Daoy (cell line): ENCODE measurements at places on chromosomes 6 and 20. TPM values are rescaled to one million over a fixed set of nuclear protein-coding genes. Genes with fewer than 3 reads are reported as not detected.

DNA sequence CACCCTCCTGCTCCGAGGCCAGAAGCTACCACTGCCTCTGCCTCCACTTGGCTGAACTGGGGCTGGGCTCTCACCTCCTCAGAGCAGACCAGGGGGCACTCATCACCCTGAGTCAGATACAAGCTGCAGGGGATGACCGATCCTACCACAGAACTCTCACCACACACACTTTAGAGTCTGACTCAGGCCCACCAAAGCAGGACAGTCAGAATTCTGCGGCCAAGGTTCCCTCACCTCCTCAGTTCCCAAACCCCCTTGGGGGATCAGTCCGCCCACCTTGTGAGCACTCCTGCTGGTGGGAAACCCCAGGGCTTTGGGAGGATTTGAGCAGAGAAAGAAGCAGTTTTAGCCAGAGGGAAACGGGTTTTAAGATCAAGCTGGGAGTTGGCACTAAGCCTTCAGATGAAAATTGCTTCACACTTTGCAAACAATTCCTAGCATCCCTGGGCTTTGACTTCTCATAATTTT, 587.8 kb upstream of the JAG1 start:
- DNase-seq, result peak; percentile 98

- peak; percentile 84 for DNase-seq
Observed at GRCh38 chr6:2725999-2726567, 24.6 kb downstream of the MYLK4 start.

GRCh38 chr6:71879016-71879415, 7.3 kb upstream of the RIMS1 start:
- no peak for DNase-seq

GRCh38 chr20:60648556-60648955, 603.5 kb upstream of the CDH4 start:
- DNase-seq, result no peak

GRCh38 chr6:227812-228338, 64.4 kb upstream of the DUSP22 start:
- no peak for DNase-seq

- DNase-seq, result no peak
Observed at GRCh38 chr6:91720324-91720723, 1133.5 kb upstream of the MAP3K7 start.

DNA sequence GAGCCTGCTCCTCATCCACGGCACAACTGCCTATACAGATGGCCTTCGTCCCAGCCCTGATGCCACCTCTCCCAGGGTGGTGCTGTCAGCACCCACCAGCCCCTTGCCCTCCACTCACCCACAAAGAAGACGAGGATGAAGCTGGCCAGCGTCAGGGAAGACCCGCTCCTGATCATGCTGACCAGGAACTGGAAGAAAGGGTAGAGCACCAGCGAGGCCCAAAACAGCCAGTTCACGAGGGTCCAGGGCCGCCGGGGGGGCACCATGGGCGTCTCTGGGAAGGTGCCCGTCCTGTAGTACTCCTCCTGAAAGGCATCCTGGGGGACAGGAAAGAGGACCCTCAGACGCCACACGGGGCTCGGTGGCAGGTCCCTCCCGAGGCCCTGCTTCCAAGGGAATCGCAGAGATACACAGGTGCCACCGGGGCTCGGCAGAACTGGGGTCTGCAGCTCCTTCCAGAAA, 134.5 kb downstream of the AGPAT4 start:
- no peak for DNase-seq

GRCh38 chr20:56587307-56588041, 41.6 kb upstream of the TFAP2C start:
- DNase-seq, result no peak

GRCh38 chr6:1841136-1841535, 231.4 kb downstream of the FOXC1 start:
- DNase-seq, result no peak

GRCh38 chr20:50356962-50357782, 153.0 kb upstream of the PTPN1 start:
- no peak for DNase-seq

DNA sequence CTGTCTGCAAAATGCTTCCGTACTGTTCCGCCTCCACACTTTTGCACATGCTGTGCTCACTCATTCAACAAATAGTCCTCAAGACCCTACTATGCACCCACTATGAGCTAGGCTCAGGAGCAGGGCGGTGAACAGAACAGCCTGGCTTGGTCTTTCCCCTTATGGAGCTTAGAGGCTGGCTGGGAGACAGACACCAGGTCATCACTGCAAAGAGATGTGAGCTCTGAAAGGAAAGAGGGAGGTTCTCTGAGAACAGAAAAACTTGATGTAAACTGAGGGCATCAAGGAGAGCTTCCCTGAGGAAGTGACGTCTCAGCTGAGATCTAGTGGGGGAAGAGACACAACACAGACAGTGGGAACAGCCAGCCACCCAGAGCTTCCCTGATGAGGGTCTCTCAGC, 31.0 kb upstream of the TGM2 start:
- no peak for DNase-seq

GRCh38 chr6:93968126-93968525, 548.8 kb upstream of the EPHA7 start:
- no peak for DNase-seq

DNA sequence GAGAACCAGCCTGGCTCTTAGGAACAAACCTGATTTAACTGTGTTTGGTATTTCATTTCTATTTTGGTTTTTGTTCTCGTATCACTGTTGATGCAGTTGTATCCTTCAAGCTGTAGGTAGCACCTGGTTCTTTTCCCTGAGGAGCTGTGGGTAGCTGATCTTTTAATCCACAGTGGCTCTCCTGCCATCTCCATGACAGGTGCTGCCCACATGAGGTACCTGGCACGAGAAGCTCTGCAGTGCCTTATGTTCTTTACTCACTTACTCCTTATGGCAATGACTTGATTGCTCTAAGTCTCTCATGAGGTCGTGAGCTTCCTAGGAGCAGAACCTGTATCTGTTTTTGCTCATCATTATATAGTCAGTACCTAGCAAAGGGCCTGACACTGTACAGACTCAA, 74.3 kb upstream of the EMILIN3 start:
- no peak for DNase-seq

DNA sequence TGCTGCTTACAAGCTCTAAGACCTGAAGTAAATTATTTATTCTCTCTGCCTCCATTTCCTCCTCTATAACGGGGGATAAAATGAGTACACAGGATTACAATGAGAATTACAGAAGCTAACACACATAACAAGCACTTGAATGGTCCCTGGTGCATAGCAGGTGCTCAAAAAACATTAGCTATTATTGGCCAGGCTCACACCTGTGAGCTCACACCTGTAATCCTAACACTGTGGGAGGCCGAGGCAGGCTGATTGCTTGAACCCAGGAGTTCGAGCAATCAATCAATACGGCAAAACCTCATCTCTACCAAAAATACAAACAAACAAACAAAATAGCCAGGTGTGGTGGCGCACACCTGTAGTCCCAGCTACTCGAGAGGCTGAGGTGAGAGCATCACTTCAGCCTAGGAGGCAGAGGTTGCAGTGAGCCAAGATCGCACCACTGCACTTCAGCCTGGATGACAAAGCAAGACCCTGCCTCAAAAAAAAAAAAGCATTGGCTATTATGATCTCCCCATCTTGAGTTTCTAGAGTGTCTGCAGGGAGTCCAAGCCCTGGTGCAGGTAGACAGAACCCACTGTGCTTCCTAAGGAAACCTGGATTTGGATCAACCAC, 68.1 kb downstream of the PREX1 start:
- no peak for DNase-seq

DNA sequence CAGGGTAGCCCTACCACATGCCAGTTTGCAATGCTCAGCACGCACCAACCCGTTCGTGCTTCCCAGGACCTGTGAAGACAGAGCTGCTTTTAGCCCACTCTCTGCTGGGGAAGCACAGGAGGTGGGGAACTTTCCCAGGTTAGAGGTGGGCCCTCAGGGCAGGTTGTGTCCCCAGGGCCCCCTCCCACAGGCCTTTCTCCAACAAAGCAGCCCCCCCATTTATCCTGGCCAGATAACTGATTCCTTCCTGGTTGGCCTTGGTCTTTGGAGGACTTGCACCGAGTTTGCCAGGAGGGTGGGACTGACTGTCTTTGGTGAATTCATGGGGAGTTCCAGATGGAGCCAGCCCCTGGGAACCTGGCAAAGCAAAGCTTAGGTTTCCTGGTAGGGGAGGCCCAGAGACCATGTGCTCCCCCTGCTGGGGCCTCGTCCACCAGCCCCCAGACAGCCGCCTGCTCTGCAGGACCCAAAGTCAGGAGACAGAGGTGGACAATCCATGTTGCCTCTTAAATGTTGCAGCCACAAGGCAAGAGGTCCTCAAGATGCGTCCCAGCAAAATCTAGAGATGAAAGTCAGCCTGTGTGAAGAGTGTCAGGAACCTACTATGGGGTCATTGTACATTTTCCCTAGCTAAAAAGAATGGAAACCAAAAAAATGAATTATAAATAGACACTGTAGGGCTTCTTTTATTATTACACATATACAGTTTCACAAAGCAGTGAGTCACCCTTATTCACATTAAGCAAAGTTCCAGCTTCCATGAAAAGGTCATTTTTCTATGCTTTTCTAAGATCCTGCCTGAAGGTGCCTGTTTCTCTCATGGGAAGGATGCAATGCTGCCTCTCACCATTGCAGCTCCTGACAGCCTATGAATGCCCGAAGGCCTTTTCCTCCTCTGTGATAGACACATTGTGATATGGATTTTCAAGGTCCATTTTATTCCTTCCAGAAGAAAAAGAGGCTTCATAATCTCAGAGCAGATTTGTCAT, 497.8 kb downstream of the PREX1 start:
- peak; percentile 44 for DNase-seq

DNA sequence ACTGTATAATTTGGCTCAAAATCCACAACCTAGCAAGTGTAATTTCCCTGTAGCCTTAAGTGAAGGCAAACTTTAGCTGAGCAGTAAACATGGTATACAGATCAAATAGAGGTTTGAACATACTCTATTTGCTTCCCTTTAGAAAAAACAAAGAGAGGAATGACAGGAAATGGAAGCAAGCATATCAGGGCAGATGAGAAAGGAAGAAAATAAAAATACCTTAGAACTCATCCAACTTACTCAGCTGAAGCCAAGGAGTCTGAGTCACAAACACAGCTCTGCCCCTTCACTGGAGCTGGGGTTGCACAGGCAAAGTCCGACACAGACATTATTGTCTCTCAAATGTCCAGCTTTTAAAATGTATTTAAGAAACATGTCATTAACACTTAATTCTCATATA, 379.9 kb upstream of the IRAK1BP1 start:
- DNase-seq, result no peak

GRCh38 chr6:32188381-32189068, 1.5 kb downstream of the PBX2 start:
- no peak for DNase-seq

- DNase-seq, result no peak
Observed at GRCh38 chr6:46000905-46001304, 14.8 kb downstream of the CLIC5 start.

- DNase-seq, result peak; percentile 94
Observed at GRCh38 chr20:50929299-50930138, 1.7 kb downstream of the ADNP start.

DNA sequence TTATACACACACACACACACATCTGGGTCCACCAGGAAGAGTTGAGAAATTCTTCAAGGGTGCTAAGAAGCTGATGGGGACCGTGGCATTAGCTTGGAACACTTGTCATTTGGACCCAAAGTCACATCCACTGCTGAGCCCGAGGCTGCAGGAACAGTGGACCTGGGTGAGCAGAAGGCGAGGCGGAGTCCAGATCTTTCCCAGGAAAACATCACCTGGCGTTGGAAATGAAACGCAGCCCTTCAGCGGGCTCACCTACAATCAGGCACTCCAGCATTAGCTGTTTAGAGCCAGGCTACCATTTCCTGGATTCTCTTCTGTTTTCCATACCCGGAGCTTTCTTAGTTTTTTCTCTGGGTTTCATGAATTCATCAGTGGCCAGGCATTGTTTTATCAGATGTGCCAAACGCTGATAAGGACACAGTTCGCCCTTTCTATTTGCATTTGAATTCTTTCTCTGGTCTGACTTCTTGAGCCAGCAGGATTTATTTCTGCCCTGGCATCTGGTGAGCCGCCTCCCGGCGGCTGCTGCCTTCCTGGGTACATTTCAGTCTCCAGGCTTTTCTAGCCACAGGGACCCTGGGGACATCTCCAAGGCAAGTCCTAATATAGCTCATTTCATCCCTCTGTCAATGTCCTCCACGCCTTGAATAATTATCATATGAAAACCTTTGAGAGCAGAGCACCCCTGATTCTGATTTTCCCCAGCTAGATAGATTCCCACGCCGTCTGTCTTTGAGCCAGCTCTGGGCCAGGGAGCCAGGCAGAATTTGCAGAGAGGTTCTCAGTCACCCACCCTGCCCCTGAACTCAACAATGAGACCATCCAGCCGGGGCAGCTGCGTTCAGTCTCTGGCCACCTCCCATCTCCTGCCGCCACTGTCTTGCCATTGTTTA, 170.9 kb downstream of the TTLL2 start:
- no peak for DNase-seq

GRCh38 chr20:16488086-16488485, 85.2 kb downstream of the KIF16B start:
- DNase-seq, result no peak

- no peak for DNase-seq
Observed at GRCh38 chr6:47496935-47497579, 19.5 kb downstream of the CD2AP start.

- no peak for DNase-seq
Observed at GRCh38 chr6:74167511-74167910, 471.5 kb downstream of the CD109 start.

DNA sequence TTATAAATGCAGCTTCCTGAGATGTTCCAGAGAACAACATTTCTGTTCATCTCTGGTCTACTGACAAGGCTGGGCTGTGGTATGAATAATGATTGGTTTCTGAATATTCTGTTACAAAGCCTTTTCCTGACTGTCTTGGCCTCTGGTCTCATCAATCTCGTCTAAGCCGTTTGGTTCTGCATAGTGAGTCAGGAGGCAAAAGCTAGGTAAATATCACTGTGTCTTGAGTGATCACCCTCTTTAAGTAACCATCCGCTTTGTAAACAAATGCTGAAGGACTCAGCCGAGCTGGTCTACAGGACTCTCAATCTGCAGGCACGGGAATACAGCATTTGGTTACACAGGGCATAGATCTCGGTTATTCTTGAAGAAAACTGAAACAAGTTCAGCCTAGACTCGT, 511.9 kb downstream of the KIF16B start:
- no peak for DNase-seq

DNA sequence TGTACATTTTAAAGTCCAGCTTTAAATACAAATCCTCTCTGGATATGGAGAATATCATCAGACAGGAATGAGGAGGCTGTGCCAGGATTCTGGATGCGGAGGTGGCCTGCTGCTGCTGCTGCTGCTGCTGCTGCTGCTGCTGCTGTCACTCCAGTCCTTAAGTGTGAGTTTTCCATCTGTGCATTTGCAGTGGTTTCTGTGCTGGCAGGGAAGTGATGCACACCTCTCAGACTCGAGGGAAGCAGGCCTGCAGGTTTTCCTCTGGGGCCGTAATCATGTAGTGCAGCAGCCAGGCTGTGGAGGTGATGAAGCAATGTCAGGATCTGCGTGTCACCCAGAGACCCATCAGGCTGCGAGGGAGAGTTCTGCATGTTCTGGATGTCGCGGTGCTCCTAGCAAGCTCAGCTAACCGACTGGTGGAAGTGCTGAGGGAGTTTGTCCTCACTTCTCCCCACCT, 32.0 kb downstream of the CFAP61 start:
- DNase-seq, result no peak

GRCh38 chr6:8060346-8060745, 3.8 kb downstream of the BLOC1S5 start:
- no peak for DNase-seq

CDC25B gene
- total RNA-seq, result 39.7 and 43.3 TPM in 2 replicates

NDUFAF5 gene
- 27.4 and 49.6 TPM in 2 replicates for total RNA-seq

MTRF1L gene
- 23.5 and 29.3 TPM in 2 replicates for total RNA-seq

TFAP2D gene
- total RNA-seq, result not detected in 2 replicates

C20orf141 gene
- total RNA-seq, result not detected in 2 replicates

HELZ2 gene
- 19.2 and 19.3 TPM in 2 replicates for total RNA-seq

MYLK2 gene
- 3.0 and 3.4 TPM in 2 replicates for total RNA-seq

SLC2A10 gene
- 3.8 and 11.4 TPM in 2 replicates for total RNA-seq
